Caudate nucleus (tissue), 63 donors: ENCODE measurements at places on chromosomes 6 and 20.

DNA sequence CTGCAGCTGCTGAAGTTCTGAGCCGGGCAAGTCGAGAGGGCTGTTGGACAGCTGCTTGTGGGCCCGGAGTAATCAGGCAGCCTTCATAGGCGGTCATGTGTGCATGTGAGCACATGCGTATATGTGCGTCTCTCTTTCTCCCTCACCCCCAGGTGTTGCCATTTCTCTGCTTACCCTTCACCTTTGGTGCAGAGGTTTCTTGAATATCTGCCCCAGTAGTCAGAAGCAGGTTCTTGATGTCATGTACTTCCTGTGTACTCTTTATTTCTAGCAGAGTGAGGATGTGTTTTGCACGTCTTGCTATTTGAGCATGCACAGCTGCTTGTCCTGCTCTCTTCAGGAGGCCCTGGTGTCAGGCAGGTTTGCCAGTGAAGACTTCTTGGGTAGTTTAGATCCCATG lies 21.2 kb upstream of the MAPK13 start:
- DNase-seq = no peak

- no peak for DNase-seq
Measured at GRCh38 chr20:34904202-34904621, 27.8 kb downstream of the ACSS2 start.

DNA sequence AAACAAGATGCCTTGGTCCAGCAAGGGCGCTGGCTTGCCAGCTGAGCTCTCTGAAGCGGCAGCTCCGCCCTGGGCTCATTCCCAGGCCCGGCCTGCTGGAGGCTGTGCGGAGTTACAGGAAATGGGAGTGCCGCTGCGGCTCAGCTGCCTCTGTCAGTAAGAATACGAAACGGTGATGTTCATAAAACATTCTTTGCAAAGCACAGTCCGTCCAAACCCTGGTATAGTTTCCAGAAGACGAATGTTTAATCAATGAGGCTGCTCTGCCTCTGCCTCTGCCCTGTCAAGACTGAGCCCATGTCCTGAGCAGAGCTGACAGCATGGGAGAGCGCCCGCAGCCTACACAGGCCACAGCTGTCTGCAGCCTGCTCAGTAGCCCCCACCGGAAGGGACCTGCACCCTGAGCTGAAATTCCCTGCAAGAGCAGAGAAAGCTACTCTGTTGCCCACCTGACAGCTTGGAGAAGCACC lies 153.3 kb upstream of the SNX9 start:
- peak; percentile 24 for DNase-seq

DNA sequence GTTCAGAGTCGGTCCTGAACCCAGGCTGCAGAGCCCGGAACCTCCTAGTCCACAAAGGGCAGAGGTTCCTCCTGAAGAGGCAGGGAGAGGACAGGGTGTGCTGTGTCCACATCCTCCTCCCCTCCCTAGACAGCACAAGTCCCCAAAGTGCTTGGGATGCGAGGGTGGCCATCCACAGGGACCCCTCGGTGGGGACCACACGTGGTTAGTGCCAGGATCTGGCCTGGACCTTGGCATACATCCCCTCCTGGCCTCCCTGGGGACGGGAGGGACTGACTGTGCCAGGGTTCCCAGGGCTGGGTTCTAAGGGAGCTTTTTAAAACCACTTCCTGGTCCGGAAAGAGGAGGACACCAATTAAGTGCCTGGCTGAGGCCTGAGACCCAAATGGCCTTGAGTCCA lies 63.2 kb downstream of the CTCFL start:
- no peak for DNase-seq

GRCh38 chr20:6558341-6558740 lies 209.1 kb upstream of the BMP2 start:
- no peak for DNase-seq

GRCh38 chr20:39897781-39898466 lies 791.1 kb downstream of the MAFB start:
- no peak for DNase-seq

GRCh38 chr20:33053291-33054106 lies at the start of gene BPIFB3:
TSS of gene BPIFB3 (plus strand) at chr20:33053903. CDS start at chr20:33055436, 1,533 bp downstream.
- DNase-seq = no peak

GRCh38 chr20:44215125-44215524 lies 4.6 kb upstream of the OSER1 start:
- peak; percentile 24 for DNase-seq

GRCh38 chr20:25160467-25160866 lies 35.0 kb upstream of the ENTPD6 start:
- no peak for DNase-seq

DNA sequence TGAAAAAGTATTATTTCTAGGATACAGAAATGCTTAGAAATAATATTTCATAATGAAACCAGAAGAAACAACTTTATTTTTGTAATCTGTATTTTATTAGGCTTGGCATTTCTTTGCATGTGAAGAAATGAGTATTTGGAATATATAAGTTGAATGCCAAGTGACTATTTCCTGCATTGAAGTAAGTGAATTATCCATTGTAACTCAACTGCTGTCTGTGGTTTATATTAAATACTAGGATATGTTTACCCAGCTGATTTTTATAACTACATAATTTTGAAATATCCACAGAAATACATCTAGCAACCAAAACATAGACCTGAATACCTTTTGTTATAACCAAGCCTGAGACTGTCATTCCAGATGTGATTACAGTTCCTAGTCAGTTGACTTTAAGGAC lies 207.6 kb downstream of the THBS2 start:
- no peak for DNase-seq

DNA sequence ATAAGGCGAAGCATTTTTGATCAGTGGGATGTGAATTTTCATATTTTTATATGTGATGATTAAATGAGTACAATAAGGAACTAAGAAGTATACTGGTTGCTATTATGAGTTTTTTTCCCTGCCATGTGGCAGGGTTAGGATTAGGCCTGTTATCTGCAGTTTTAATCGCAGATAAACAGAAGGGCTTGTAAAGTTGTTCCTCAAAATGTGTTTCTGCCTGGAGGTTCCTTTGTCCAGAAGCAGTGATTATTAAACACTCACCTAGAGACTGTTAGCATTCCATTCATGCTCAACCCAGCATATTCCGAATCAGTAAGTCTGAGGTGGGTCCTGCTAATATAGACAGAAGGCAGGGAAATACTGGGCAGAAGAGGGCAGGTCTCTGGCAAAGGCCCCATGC lies 316.0 kb downstream of the CLIC5 start:
- DNase-seq = no peak

DNA sequence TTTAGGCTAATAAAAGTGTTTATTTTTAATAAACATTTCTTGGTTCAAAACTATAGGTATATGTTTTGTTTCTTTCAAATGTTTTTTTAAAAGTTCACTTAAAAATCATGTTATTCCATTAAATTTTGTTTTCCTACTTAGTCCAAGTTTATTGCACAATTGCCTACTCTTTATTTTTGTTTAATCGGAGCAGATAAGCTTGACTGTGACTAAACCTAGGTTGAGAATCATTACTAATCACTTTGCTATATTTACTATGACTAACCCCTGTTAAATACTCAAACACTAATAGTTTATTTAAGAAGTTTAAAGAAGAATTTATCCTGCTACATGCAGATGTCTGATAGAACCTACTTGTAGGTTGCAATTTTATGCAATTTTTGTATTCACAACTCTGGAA lies 18.8 kb downstream of the MAP3K4 start:
- no peak for DNase-seq

DNA sequence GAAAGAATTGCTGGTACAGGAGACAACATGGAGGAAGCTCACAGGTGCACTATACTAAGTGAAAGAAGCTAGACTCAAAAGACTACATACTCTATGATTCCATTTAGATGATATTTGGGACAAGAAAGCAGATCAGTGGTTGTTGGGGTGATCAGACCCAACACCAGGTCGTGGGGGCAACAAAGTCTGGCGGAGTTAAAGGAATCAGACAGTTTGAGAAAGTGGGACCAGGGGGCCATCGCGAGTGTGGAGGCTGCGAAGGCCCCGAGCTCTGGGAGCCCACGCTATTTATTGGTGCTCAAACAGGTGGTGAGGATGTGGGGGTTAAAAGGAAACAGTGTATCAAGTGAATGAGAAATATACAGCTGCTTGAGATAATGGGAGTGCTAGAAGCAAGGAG lies 282.8 kb upstream of the SGK1 start:
- DNase-seq = no peak
